ENCODE measurements at places on chromosomes 4 and X. TPM values are rescaled to one million over a fixed set of nuclear protein-coding genes. Genes with fewer than 3 reads are reported as not detected.

GRCh38 chr4:10185518-10186227 is 69.1 kb upstream of the WDR1 start:
- DNase-seq: no peak

DNA sequence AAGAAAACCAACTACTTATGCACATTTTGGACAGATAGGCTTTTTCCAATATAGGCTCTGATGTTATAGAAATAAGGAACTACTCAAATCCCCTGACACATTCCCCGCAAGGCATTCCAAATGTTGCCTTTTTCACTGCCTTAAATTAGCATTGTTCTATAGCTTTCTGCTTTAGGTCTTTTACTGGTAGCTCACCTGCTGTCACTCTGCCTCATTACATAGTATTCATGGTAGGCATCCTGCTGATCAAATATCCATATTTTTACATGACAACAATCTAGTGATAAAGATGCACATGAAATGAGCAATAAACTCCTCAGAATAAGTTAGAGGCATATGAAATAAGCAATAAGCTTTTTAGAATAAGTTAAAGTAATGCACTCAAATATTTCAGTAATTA is 542.7 kb downstream of the FAM133A start:
- DNase-seq: no peak

DNA sequence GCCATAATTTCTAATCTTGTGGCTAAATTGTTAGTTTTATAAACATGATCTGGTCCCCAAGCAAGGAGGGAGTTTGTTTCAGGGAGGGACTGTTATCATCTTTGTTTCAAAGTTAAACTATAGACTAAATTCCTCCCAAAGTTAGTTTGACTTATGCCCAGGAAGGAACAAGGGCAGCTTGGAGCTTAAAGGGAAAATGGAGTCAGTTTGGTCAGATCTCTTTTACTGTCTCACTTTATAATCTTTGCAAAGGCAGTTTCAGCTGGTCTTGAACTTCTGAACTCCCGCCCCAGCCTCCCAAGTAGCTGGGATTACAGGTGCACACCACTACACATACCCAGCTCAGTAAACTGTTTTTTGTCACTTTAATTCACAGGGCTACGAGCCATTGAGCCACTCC is 214.7 kb downstream of the ZNF674 start:
- DNase-seq: no peak

TGIF2LX gene
- total RNA-seq: not detected

- no peak for DNase-seq
These were observed 18.8 kb downstream of the BMP3 start for GRCh38 chr4:81049330-81049729.

DNA sequence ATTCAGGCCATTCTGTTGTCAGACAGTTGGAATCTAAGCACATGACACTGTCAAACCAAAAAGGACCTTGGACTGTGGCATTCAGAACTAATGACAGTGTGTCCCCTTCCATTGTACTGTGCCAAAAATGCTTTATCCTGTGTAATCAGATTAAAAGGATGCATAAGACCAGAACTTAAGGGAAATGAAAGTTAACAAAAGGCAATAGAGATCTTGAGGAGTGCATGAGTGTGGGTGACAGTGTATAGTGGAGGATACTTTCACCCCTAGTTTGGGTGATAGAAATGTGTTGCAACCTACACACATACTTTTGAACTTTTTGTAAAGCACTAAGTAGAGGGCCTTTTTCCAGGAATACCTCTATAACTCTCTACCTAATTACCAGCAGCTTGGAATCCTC is 4.5 kb downstream of the CYSLTR1 start:
- no peak for DNase-seq

DNA sequence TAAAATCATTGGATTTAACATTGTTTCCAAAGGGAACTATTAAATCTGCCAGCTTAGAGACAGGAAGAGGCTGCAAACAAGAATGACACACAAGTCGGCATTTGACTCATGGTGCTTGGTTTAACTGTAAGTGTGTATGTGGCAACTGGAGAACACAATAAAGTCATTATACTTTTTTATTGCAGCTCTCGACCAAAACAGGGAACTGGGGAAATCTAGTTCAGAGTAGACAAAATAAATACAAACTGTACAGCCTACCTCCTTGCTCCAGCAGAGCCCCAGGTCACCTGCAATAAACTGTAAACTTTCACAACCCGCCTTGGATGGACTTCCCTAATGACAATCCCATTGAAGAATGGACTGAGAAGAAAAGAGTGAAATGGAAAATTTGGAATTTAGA is 24.0 kb downstream of the NPY5R start:
- no peak for DNase-seq

GRCh38 chr4:25540734-25541133 is 114.9 kb upstream of the SLC34A2 start:
- no peak for DNase-seq

DNA sequence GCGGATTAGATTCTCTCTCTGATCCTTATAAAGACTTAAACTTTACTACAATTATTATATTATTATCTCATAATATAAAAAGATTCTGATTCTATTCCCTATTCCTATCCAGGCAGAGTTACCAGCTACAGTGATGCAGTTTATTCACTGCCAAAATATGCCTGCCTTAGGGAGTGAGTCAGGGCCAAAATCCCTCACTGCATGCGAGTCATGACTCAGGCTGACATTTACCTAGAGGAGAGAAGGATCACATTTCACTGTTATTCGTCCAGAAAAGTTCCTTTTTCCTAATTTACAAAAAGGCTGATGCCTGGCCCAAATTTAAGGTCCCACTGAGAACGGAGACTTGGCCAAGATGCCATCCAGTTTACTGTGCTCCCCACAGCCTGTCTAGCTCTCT is 168.5 kb upstream of the LDB2 start:
- no peak for DNase-seq

GRCh38 chr4:105551965-105552746 is at the start of gene ARHGEF38:
ARHGEF38 (plus strand) TSS chr4:105552620; CDS start chr4:105552766, 146 bp downstream.
- peak; percentile 80 for DNase-seq

DNA sequence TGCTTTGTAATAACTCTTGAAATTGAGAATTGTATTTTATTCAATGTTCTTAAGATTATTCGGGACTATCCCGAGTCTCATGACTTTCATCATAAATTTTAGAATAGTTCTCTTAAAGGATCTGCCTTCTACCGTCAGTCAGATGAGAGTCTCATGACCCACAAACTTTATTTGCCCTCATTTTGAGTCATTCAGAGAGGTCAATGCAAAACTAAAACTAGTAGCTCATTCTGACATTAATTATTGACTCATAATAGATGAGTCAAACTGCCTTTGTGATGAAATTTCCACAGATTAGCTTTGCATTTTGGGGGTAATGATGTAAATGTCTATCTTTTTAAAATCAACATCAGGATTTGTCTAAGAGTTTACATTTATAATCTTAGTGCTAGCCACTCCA is 1527.3 kb downstream of the TECRL start:
- no peak for DNase-seq

- DNase-seq: no peak
These were observed 82.7 kb downstream of the MXRA5 start for GRCh38 chrX:3263681-3264126.

DNA sequence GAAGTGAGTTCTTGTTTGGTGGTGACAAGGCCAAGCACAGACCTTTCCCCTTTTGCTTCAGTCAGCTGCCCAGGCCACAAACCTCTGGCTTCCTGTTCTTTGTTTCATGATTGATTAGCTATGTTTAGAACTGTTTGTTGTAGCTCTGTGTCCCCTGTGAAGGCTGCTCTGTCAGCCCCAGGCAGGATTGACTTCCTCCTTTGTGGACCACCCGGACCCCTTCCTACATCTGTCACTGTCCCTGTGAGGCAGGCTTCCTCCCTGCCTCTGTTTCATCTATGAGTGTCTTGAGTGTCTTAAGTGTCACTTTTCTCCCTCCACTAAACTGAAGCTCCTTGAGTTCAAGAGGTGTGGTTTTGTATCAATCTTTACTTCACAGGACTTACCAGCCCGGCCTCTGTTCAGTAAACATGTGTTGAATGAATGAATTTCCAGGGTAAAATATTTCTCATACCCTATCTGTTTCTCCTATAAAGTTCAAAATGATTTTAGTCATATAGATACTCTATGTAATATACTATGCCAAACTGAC is 83.5 kb downstream of the ZNF674 start:
- DNase-seq: no peak

- no peak for DNase-seq
These were observed 342.8 kb downstream of the DHX15 start for GRCh38 chr4:24241511-24241910.

DNA sequence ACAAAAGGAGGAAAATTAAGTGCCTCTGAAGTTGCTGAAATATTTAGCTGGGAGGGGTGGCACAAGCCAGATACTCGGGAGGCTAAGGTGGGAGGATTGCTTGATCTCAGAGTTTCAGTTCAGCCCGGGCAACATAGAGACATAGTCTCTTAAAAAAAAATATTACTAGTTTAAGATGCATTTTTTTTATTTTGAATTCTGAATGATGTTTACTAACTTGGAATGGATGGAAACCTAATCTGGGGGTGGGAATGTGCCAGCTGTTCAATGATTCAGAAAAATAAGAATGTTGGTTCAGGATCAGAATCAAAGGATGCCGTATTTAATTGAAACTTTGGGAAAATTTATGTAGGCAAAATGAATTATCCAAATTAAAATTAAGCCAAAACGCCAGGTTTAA is 167.2 kb upstream of the ANK2 start:
- DNase-seq: no peak

DNA sequence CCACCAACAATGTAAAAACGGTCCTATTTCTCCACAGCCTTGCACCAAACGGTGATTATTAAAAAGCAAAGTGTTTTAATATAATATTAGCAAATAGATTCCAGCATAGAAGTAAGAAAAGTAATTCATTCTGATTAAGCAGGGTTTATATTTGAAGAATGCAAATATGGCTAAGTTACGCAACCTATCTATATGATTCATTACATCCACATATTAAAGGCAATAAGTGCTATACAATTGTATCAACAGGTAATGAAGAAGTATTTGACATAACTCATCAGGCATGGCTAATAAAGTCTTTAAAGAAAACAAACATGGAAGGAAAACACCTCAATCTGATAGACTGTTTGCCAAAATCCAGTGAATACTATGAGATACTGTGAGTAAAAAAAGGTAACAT is 29.0 kb downstream of the KCNE5 start:
- no peak for DNase-seq

ATXN3L gene
- not detected for total RNA-seq

DNA sequence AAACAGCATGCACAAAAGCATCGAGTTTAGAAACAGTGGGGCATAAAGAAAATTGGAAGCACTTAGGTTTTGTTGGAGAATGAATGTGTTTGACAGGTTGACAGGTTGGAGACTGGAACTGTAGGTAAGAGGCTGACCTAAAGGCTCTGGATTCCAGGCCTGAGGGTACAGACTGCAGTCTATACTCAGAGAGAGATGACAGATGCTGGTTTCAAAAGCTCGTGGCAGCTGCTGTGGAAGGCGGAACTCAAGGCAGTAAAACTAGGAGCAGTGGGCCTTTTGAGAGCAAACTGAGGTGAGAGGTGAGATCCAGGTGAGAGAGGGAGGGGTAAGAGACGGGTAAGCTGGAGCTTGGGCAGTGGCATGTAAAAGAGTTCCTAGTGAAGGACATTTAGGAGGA is 415.2 kb downstream of the TRIML1 start:
- no peak for DNase-seq

USP51 gene
- total RNA-seq: 1.2 TPM

GUCY1A1 gene
- total RNA-seq: 23.6 TPM

- DNase-seq: no peak
These were observed 56.9 kb downstream of the PCGF3 start for GRCh38 chr4:762211-763190.

GRCh38 chr4:54281054-54281766 is 52.1 kb downstream of the PDGFRA start:
- DNase-seq: peak; percentile 49

- no peak for DNase-seq
These were observed 429 bp downstream of the NOCT start for GRCh38 chr4:139015948-139016471.

DNA sequence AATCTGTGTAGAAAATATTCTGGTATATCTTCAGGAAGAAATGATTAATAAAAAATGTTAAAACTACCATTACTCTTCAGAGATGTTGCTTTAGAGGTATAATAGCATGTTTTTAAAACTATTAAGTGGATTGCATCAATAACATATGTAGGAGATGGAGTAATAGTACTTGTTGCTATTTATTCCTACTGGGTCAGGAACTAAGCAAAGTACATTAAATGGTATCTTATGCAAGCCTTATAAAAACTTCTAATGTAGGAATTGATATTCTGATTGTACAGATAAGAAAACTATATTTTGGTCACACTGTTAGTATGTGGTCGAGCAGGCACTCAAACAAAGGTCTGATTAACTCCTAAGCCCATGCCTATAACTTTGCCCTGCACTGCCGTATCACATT is 31.4 kb upstream of the PDLIM5 start:
- DNase-seq: no peak

HTRA3 gene
- total RNA-seq: not detected

GRCh38 chrX:153897899-153898298 is 6.6 kb upstream of the AVPR2 start:
- no peak for DNase-seq

All from Calu3 (cell line).